ENCODE measurements at places on chromosomes 1 and 21.

DNA sequence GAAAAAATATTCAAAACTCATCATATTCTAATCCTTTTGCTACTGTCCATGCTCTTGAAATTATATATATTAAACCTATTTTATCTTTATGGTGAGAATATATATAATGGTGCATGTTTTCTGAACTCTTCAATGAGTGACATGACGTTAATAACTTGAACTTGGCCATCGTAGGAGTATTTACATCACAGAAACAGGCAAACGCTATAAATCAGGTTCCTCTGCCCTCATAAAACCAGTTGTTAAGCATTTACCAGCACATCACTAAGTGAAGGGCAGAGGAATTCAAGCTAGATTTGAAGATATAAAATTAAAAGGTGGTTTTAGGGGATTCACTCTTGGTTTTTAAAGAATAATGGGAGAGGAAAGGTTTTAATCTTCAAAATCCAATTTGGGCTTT is 20.5 kb downstream of the NID1 start:
- H3K4me1 ChIP-seq = no peaks in the 10 kb centered on the region
- peaks cover 4% of the 10 kb centered on the region for H3K27me3 ChIP-seq
- no peaks in the 10 kb centered on the region for H3K36me3 ChIP-seq
- no peak for DNase-seq
- H3K4me3 ChIP-seq = no peak overlapping the region

GRCh38 chr1:170864238-170864637 is 71.1 kb upstream of the MROH9 start:
- no peak for DNase-seq
- no peaks in the 10 kb centered on the region for H3K27me3 ChIP-seq
- H3K36me3 ChIP-seq = no peaks in the 10 kb centered on the region

- H3K27me3 ChIP-seq = no peaks in the 10 kb centered on the region
- H3K4me3 ChIP-seq = no peak overlapping the region
- no peak for DNase-seq
- peaks cover 6% of the 10 kb centered on the region for H3K36me3 ChIP-seq
Measured at GRCh38 chr1:6803357-6803756, 18.1 kb downstream of the CAMTA1 start.

- no peak overlapping the region for H3K4me3 ChIP-seq
- no peak overlapping the region for H3K27ac ChIP-seq
- peaks cover 5% of the 10 kb centered on the region for H3K36me3 ChIP-seq
- no peaks in the 10 kb centered on the region for H3K27me3 ChIP-seq
- no peak for DNase-seq
Measured at GRCh38 chr1:41547781-41548560, 63.5 kb upstream of the EDN2 start.

DNA sequence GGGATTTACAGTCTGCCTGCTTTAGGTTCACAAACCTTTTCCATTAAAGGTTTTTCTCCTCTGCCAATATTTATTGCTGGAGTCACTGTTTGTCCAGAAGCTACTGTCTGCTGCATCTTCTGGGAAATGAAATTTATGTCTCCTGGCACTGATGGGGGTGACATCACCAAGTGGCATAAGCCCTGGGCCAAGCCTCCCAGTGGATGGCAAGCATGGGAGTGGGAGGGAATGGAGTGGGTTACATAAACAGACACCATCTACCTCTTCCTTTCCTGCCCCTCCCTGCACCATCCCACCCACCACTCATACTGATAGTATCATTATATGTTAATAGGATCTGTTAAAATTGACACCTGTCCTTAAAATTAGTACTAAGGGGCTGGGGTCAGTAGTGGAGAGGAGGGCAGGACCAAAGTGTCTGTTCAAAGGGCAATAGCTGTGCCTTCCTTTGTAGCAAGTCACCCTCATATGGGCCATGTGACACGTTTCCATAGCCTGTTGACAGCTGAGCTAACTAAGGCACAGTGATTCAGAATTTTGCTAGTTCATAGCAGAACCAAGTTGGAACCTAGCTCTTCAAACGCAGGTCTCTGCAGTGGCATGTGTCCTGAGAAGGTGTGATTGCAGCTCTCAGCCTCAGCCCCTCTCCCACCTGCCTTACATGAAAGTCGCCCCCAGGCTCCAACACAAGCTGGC is 71.0 kb downstream of the MAB21L3 start:
- H3K27me3 ChIP-seq = no peaks in the 10 kb centered on the region
- no peak overlapping the region for H3K27ac ChIP-seq
- no peaks in the 10 kb centered on the region for H3K4me1 ChIP-seq
- no peak for DNase-seq
- H3K4me3 ChIP-seq = no peak overlapping the region

DNA sequence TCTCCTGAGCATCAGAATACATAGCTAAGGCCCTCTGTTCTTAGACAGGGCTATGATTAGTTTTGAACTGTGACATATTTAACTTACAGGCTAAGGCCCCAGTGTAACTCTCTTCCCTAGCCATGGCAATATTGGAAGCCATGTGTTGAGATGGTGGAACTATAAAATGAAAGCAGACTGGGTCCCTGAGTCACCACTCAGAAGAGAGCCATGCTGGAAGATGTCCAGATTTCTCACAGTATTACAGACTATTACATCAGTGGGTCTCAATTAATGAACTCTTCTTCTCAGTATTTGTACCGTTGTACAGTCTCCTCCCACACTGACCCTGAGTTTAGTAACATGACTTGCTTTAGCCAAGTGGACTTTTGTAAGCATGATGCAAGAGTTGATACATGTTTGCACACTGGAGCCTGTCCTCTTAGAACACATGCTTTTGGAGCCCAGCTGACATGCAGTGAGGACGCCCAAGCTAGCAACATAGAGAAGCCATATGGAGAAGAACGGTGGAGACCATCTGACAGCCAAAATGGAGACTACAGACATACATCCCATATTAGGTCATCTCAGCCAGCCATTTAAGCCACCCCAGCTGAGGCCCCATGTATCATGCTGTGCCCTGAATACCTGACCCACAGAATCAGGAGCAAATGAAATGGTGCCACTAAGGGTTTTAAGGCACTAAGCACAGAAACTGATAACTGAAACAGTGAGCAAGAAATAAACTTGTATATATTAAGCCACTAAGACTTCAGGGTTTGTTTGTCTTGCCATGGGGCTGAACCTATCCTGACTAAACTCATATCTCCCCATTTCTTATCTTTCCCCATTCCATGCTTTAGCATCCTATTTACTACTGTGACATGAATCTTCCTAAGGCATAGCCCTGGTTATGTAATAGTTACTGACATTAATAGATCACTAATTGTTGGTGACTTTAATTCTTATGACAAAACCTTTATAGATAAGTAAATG is 24.4 kb downstream of the TBX15 start:
- no peaks in the 10 kb centered on the region for H3K4me1 ChIP-seq
- no peak overlapping the region for H3K4me3 ChIP-seq
- no peak for DNase-seq

DNA sequence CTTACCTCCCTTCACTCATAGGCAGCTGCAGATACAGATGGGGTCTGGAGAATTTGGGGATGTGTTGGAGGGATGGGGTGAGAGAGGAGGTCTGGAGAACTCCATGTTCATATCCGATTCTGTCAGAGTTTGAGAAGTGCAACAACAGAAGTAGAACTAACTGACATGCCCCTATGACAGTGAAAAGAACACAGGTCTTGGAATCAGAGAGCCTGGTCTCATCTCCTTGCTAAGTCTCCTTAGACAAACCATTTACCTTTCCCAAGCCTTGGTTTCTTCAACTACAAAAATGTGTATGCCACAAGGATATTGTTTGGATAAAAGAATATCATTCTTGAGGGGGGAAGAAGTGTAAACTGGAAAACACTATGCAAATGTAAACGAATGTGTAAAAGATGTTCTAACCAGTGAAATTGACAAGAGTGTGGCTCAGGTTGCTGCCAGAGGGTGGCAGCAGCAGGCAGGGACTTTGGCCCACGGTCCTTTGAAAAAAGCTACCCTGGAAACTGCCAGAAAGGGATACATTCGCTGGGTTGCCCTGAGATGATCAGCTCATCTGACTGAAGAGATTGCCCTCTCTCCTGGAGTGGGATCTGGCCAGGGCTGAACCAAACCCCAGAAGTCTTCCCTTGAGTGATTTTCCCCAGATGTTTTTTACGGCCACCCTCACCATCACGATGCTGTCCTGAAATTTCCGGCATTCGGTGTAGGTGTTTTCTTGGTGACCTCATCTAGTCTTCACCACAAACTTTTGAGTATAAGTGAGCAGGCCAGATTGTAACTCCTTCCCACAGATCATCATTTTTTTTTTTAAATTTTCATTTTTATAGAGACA is 17.0 kb upstream of the CD2 start:
- peak overlapping the region; percentile 28 for H3K4me3 ChIP-seq
- H3K4me1 ChIP-seq = peaks cover 57% of the 10 kb centered on the region
- H3K36me3 ChIP-seq = no peaks in the 10 kb centered on the region
- H3K27ac ChIP-seq = peak overlapping the region; percentile 98
- DNase-seq = peak; percentile 70
- H3K27me3 ChIP-seq = no peaks in the 10 kb centered on the region

DNA sequence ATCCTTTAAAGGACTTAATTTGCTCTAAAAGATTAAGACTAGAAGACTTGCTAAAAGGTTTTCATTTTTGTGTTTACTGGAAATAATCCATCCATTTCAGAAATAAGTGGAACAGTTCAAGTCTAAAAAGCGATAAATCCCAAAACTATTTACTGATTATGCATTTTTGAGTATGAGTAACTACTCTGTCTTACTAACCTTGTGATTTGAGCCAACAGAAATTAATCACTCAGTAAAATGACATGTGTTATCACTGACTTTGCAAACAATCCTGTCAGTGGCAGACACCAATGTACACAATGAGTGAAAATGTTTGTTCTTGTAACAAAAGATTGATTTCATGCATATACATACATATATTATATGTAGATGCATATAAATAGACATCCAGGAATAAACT is 218.0 kb downstream of the DENND1B start:
- no peaks in the 10 kb centered on the region for H3K27me3 ChIP-seq
- H3K4me1 ChIP-seq = no peaks in the 10 kb centered on the region
- H3K36me3 ChIP-seq = peaks cover 10% of the 10 kb centered on the region
- DNase-seq = no peak

DNA sequence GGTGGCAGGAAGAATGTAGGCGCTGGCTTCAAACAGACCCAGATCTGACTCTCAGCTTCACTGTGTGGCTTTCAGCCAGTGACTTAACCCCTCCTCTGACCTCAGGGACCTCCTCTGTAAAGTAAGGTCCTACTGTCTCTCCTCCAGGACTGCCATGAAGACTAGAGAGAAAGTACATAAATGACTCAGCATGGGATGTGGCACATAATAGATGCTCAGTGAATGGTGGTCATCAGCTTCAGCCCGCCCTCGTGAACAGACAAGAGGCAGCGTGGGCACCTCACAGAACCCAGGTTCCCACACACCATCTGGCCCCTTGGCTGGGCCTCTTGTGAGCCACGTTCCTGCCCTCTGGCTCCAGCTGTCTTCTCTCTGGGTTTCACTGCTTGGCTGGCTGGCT is 126.0 kb downstream of the SYF2 start:
- no peak overlapping the region for H3K27ac ChIP-seq
- DNase-seq = no peak
- no peaks in the 10 kb centered on the region for H3K27me3 ChIP-seq
- no peaks in the 10 kb centered on the region for H3K36me3 ChIP-seq

GRCh38 chr1:24283326-24284155 is 35.6 kb upstream of the GRHL3 start:
- H3K4me3 ChIP-seq = no peak overlapping the region
- no peaks in the 10 kb centered on the region for H3K27me3 ChIP-seq
- H3K4me1 ChIP-seq = no peaks in the 10 kb centered on the region
- H3K36me3 ChIP-seq = no peaks in the 10 kb centered on the region
- DNase-seq = no peak

- no peak overlapping the region for H3K4me3 ChIP-seq
- H3K27me3 ChIP-seq = no peaks in the 10 kb centered on the region
- no peak overlapping the region for H3K27ac ChIP-seq
- no peak for DNase-seq
- H3K4me1 ChIP-seq = no peaks in the 10 kb centered on the region
- H3K36me3 ChIP-seq = no peaks in the 10 kb centered on the region
Measured at GRCh38 chr21:27206368-27206982, 239.6 kb upstream of the ADAMTS5 start.

- H3K27me3 ChIP-seq = no peaks in the 10 kb centered on the region
- no peaks in the 10 kb centered on the region for H3K4me1 ChIP-seq
- no peak overlapping the region for H3K4me3 ChIP-seq
- no peaks in the 10 kb centered on the region for H3K36me3 ChIP-seq
- no peak overlapping the region for H3K27ac ChIP-seq
- no peak for DNase-seq
Measured at GRCh38 chr1:198123133-198123532, 33.7 kb upstream of the NEK7 start.

DNA sequence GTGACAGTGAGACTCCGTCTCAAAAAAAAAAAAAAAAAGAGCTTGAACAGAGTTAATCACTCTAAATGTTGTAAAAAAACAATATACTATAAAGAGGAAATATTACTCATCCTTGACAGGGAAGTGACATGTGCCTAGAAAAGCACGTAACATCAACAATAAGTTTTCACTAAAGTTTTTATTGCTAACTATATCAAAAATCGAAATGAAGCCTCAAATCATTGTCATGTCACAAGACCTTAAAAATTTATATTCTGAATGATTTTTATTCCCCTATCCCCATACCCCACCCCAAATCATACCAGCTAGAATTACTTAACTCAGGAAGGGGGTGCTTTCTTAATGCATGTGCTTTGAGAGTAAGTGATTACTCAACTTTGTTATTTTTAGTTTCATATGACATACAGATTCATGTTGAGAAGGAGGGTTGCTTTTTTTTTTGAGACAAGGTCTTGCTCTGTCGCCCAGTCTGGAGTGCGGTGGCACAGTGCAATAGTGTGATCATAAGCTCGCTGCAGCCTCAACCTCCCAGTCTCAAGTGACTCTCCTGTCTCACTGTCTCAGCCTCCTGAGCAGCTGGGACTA is 53.6 kb upstream of the MUTYH start:
- peak; percentile 41 for DNase-seq
- no peaks in the 10 kb centered on the region for H3K27me3 ChIP-seq
- H3K36me3 ChIP-seq = no peaks in the 10 kb centered on the region
- no peak overlapping the region for H3K27ac ChIP-seq

DNA sequence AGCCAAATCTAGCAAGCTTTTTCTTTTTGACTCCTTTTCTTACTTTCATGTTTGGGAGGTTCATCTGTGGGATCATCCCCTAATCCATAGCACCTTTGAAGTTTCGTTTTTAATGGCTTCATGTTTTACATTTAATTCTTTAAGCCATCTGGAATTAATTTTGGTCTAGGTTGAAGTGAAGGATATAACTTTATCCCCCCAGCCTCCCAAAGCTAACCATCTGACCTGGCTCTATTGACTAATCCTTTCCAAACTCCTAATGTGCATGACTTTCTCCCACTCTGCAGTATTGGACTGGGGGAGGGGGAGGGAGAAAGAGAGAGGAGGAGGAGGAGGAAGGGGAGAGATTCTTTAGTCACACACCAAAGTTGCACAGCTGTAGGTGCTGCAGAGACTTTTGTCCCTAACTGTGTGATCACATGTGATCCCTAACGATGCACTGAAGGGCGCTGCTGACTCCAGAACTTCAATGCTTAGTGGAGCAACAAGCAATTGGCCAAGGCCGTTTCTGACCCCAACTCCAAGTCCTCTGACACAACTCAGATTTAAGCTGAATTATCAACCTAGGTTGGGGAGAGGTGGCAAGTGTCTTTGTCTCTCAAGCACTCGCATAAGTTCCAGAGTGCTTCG is 191.6 kb downstream of the HUNK start:
- no peak overlapping the region for H3K4me3 ChIP-seq
- H3K4me1 ChIP-seq = no peaks in the 10 kb centered on the region
- H3K27me3 ChIP-seq = peaks cover 4% of the 10 kb centered on the region

Data from CD4-positive, alpha-beta T cell (primary cell).